ENCODE measurements at places on chromosomes 3 and 15.

- DNase-seq, result no peak
Measured at GRCh38 chr3:153219146-153219545, 57.1 kb downstream of the RAP2B start.

DNA sequence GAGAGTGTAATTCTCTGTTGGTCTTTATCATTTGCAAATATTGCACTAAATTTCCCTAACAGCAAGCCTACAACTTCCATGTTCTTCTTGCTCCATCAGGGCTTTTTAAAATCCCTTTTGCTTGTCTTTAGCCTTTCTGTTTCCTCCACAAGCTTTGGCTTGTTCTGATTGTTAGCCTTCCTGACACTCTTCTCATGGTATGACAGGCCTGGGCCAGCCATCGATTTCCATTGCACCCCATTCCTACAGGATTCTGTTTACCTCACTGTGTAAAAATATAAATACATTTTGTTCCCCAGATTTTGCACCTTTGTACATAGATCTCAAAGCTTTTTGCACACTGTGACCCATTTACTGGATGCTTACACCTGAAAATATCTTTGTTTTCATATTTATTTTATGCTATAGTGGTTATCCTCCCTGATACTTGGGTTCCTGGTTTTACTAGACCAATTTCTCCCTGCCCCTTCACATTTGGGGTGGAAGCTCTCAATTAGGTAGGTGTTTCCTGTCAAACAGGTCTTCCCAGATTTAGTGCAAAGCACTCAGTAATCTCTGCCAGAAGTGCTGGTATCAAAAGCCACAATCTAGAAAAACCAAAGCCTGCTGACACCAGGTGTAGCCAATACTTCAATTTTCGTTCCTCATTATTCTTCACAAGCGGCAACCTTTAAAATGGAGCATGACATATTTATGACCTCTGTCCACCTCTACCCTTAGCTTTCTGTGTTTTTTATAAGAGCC lies 57.9 kb upstream of the PPP2R3A start:
- DNase-seq, result no peak

DNA sequence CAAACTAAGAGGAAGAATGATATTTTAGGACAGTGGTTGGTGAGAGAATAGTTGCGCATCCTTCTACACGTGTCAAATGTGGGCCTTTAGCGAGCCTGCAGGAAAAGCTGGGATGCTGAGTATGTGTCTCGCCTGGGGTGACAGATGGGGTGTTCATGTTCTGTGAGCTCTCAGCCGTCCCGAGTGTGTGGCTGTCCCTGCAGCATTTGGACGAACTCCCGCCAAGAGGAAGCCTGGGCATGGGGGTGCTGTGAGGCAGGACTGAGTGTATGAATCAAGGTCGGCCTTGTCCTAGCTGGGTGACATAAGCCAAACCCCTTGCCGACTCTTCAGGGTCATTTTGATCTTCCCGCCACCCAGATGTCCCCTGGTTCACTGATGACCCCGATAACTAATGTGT lies 94.8 kb downstream of the CACNA1D start:
- DNase-seq, result no peak

DNA sequence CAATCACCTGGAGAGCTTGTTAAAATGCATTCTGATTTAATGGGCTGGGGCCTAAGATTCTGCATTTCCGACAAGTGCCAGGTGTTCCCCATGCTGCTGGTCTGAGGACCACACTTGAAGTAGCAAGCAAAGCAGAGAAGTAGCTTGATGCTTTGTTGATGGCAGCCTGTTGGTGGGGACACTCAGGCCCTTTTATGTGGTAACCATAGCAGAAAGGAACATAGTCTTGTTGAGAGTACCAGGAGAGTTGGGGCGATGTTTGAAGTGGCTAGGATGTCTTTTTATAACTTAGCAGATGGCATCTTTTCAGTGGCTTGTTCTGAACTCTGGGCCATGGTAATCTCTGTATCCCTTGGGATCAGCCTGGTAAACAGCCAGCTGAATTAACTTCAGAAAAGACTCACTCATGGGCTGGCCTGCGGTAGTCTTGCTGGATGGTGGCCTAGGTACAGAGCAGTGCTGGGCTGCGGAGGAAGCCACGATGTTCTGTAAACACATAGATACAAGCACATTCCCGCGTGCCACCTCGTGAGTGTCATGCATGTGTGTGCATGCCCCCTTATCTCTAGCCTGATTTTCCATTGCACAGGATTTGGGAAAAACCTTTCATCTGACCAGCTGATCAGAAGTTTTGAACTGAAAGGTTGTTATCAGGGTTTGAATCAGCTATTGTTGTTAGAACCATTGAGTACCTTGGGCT lies 292.4 kb upstream of the LRRFIP2 start:
- no peak for DNase-seq

DNA sequence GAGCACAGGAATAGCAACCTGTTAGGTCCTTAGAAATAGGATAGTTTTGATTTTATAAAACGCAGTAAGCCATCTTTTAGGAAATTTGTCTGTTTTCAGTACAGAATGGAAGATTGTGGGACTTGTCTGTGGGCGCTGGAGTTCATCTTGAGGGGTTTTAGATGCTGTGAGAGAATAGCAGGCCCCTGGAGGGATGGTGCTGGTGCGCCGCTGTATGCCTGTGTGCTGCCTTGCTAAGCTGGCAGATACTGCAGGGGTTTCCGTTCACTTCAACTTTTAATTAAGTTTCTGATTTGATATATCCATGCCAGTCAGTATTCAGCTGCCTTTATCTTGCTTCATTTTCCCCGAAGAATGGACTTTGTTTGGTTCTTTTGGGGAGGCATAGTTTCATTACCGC lies 4.2 kb downstream of the CACNA2D3 start:
- no peak for DNase-seq

- DNase-seq, result no peak
Measured at GRCh38 chr3:129528589-129529100, at the start of gene RHO. RHO (plus strand) TSS chr3:129528639; CDS start chr3:129528734, 95 bp downstream.

- no peak for DNase-seq
Measured at GRCh38 chr3:45026038-45026437, at the start of gene CLEC3B. CLEC3B (plus strand) TSS chr3:45026303; CDS start chr3:45026363, 60 bp downstream.

DNA sequence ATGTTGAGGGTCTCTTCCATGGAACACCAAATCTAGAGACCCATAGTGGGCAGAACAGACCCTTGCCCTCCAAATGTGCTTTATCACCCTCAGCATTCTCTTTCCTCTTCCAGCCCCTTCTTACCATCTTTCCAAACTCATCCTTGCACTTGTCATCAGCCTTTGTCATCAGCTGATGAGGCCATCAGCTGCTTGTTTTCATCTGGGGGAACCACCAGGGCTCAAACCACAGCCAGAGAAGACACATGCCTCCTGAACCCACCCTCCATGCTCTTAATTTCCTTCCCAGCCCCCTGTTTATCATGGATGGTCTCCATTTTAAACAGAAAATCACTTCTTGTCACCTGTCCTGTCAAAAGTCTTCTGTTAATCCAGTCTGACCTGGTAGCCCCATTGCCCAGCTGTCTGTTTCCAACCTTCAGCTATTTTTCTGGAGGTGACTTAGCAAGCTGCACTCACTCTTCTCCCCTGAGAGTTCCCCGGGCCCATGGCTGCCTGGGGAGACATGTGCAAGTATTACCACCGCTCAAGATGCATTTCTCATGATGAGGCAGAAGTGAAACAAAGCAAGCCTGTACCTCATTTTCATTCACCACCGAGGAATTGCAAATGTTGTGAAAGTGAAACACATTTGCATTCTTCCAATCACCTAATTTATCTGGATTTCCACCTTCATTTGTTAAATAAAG lies 14.7 kb upstream of the SYNM start:
- no peak for DNase-seq

- no peak for DNase-seq
Measured at GRCh38 chr3:194274424-194275085, 76.6 kb downstream of the CPN2 start.

- no peak for DNase-seq
Measured at GRCh38 chr3:16668776-16669545, 63.7 kb upstream of the DAZL start.

DNA sequence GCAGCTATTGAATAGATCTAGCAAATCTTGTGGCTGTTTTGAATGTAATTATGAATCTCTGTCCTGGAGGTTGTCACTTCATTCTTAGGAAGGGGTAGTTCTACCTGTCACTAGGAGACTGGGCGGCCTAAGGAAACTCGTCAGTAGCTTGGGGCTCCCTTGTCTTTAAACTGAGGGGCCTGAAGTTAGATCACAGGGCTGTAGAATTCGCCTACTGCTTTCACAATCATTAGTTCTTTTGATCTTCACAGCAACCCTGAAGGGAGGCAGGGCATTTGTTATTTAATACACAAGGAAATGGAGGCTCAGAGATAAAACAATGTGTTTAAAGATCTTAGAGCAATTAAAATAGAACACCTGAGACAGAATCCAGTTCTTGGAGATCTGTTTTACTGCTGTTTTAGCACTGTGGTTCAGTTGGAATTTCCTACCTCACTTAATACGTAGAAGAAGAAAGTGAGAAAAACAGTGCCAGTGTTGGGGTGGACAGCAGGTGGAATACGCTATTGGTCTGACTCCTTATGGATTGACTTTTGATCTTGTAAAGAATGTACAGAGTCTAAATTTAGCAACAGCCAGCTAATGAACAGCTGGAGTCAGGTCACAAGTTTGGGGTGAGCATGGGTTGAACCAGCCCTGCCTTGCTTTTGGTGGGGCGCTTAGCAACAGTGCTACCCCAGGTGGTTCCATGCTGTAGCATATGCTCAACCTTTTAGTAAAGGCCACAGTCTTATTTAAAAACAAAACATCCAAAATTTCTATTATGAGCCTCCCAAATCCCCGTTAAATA lies 71.4 kb upstream of the BHLHE40 start:
- no peak for DNase-seq

DNA sequence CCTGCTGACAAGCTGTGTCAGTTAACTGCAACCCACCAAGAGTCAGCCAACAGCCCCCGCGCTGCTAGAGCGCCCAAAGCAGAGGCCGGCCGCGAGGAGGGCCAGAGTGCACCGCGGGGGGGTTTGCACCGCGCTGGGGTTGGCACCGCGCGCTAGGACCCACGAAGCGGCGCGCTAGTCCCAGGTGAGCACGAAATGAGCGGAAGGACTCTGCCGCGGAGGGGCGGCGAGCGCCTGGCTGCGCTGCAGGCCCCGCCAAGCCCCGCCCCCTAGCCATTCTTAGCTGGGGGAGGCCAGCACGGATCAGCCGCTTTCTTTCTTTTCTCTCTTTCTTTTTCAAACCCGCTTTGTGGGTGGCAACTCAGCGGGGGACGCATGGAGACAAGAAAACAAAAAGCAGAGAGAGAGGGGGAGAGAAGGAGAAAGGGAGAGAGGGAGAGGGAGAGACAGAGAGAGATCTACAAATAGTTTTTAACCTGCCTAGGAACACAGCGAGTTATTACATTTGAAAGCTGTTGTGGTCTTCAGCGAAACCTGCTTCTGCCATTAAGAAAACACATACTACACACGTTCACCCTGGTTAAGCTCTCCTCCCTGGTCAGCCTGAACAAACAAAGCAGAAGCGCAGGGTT lies 6.9 kb upstream of the FOXB1 start:
- DNase-seq, result no peak

DNA sequence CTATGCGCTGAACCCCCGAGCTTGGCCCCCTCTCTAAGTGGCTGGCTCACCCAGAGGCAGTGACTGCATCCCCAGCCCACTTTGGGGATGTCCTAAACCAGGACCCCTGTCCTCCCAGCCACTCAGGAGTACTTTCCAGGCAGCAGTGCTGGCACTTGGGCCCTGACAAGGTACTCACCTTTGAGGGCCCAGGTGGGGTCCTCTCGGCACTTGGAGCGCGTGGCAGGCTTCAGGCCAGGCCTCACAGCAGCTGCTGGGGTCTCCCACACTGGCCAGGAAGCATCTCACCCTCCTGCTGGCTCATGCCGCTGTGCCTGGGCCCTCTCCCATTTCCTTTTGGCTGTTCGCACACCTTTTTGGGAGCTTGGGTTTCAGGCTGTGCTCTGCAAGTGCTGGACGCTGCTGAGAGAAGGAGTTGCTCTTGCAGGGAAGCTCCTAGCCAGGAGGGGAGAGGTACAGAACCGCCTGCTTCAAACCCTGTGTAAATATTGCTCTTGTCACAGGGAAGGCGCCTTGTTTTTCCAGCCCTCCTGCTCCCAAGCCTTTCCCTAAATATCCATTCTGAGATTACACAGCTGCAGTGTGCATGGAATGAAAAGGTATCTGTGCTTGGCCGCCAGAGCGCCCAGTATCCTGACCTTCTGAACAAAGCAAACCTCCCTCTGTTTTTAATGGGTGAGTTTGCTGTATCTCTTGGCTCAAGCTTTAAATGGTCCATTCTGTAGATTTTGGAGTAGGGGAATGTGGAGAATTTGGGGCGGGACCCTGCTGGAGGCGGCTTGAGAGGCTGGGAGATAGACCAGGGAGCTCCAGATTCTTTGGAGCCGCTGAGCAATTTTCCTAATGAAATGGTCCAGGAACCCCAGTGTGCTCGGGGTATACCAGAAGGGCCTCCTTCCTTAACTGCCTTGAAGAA lies 45.6 kb downstream of the DNASE1L3 start:
- DNase-seq, result no peak

GRCh38 chr15:78396976-78397375 lies 41.0 kb upstream of the IREB2 start:
- DNase-seq, result no peak

- DNase-seq, result no peak
Measured at GRCh38 chr15:80844011-80844732, 65.0 kb downstream of the CEMIP start.

GRCh38 chr3:45623846-45624245 lies 29.3 kb downstream of the LIMD1 start:
- no peak for DNase-seq

DNA sequence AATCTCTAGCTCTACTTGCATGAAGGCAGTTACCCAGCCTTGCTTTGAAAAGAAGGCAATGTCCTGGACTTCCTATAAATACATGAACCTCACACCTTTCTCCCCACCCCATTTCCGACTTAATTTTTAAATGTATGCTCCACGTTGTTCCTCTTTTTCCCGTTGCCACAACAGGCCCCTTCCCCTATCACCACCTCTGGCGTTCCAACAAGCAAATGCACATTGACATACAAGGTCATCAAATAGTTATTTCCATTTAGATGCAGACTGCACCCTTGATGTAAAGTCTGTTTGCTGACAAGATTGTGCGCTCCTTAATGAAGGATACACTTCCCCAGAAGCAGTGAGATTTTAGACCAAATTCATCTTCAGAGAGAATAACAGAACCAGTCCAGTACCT lies 260.7 kb upstream of the UMPS start:
- DNase-seq, result no peak

DNA sequence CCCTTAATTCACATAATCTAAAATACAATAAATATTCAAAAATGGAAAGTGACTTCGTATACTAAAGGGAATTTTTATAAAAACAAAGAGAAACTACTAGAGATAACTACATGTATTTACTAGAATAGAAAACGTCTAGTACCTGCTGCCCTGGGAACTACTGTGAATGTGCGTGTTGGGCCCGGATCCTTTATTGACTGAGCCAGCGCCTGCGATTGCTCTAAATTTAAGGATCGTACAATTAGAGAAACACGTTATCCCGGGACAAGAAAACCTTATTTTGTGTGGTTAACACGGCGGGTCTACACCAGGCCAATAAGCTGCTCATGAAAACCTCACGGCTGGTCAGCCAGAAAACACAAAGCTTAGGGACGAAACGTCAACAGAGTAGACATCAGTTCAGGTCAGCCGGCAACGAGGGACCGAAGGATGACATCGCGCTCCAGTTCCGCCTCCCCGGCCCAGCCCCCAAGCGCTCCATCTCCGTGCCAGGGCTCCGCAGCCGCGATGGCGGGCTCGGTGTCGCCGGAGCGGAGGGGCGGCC lies 555 bp downstream of the TM2D3 start:
- no peak for DNase-seq

- DNase-seq, result no peak
Measured at GRCh38 chr3:25581823-25582222, 82.9 kb downstream of the TOP2B start.

- no peak for DNase-seq
Measured at GRCh38 chr15:100276506-100276905, 65.3 kb downstream of the ADAMTS17 start.

- no peak for DNase-seq
Measured at GRCh38 chr3:152491922-152492321, 223.2 kb downstream of the MBNL1 start.

Measured in T-helper 1 cell (primary cell).